Daoy (cell line): ENCODE measurements at places on chromosomes 12 and 14. TPM values are rescaled to one million over a fixed set of nuclear protein-coding genes. Genes with fewer than 3 reads are reported as not detected.
A peak's percentile ranks its signal among the peaks of the same experiment; 100 is the strongest.

- no peak for DNase-seq
Observed at GRCh38 chr12:66032739-66033138, 97.8 kb downstream of the LLPH start.

GRCh38 chr14:33279865-33280264 is 341.2 kb downstream of the NPAS3 start:
- no peak for DNase-seq

- DNase-seq, result no peak
Observed at GRCh38 chr14:22658946-22659345, 14.8 kb upstream of the OR6J1 start.

The RTL1 gene
- not detected in 2 replicates for total RNA-seq

GRCh38 chr12:116395396-116395795 is 117.9 kb upstream of the MED13L start:
- no peak for DNase-seq

- DNase-seq, result no peak
Observed at GRCh38 chr12:29711381-29711780, 72.4 kb downstream of the TMTC1 start.

DNA sequence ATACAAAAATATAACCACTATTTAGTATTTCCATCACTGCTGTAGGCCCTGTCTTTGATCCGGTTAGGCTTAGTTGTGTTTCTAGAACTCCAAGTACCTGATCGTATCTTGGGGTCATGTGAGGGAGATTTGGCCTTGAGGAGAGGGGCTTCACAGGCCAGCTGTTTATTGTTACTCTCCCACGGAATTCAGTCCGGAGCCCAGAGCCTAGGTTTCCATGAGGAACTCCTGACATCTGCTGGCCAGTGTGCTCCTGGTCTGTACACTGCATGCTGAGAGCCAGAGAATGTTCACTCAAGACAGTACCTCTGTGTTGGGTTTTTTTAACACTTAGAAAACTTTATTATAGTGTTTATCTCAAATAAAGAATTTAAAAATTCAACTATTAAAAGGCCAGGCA is 341.0 kb upstream of the TMEM132C start:
- peak; percentile 55 for DNase-seq
